ENCODE measurements at places on chromosomes 2 and 18.

DNA sequence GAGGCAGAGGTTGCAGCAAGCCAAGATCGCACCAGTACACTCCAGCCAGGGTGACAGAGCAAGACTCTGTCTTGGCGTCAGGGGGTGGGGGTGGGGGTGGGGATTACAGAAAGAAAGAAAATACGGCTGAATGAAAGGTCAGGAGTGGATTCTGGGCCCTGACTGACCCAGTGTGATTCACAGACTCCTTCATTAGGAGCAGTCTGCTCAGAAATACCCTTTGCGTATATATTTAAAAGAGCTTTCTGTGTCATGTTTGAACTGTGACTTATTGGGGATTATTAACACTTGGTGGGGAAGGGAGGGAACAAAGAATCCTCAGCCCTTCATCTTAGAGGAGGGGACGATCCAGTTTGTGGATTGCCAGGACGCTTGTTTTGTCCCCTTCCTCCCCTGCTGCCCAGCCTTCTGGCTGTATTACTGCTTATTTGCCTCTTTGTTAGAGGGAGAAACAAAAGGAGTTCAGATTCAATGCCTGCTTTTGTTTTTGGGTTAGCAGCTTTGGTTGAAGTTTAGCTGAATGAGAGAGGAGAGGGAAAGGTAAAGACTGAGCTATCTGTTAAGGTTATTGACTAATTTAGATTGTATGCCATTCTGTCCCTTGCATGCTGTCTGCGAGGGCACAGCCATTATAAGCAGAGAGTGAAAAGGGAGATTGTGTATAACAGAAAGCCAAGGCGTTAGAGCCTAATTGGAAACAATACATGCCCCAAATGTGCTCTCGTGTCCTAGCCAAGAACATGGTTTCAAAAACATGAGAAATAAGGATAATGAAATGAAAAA is 118.3 kb downstream of the FMNL2 start:
- no peak for DNase-seq

GRCh38 chr2:74694281-74694680 is 40.2 kb downstream of the SEMA4F start:
- DNase-seq = no peak

DNA sequence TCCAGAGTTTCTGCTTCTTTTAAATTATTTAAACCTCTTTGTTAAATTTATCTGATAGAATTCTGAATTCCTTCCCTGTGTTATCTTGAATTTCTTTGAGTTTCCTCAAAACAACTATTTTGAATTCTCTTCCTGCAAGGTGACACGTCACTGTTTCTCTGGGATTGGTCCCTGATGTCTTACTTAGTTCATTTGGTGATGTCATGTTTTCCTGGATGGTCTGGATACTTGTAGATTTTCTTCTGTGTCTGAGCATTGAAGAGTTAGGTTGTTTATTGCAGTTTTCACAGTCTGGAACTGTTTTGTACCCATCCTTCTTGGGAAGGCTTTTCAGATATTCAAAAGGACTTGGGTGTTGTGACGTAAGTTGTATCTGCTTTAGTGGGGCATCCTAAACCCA is 172.3 kb upstream of the KCNJ3 start:
- DNase-seq = no peak

- no peak for DNase-seq
Observed at GRCh38 chr2:65716698-65717097, 284.3 kb upstream of the SPRED2 start.

- DNase-seq = no peak
Observed at GRCh38 chr2:198438331-198438730, 633.9 kb downstream of the PLCL1 start.

GRCh38 chr2:164302786-164303185 is 318.5 kb downstream of the GRB14 start:
- DNase-seq = no peak

Measured in stimulated activated CD8-positive, alpha-beta memory T cell treated with anti-CD3 and anti-CD28 coated beads, Interleukin-15, amount 100 ng/mL, for 24 hours (primary cell).